Aorta (tissue), 5 donors: ENCODE measurements at places on chromosomes 6 and 20. TPM values are rescaled to one million over a fixed set of nuclear protein-coding genes. Genes with fewer than 3 reads are reported as not detected.

DNA sequence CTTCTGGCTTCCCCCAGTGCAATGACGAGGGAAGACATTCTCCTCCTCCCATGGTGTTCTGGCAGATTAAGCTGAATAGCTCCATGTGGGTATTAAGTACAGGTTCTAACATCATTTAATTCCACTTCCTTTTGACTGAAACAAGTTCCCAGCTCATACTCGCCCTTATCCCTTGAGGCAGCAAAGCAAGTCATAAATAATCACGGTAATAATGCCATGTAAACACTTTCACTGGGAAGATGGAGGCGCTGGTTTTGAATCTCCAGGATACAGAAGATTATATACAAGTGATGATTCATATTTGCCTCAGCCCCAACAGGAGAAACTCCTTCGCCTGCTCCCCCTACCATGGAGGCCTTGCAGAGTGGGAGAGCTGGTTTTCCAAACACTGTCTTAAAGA lies 141.3 kb downstream of the PXDC1 start:
- H3K27me3 ChIP-seq = no peaks in the 10 kb centered on the region
- H3K36me3 ChIP-seq = no peaks in the 10 kb centered on the region
- H3K27ac ChIP-seq = no peak overlapping the region
- no peak overlapping the region for H3K4me3 ChIP-seq
- no peaks in the 10 kb centered on the region for H3K4me1 ChIP-seq

GRCh38 chr6:160832422-160832821 lies 130.4 kb downstream of the PLG start:
- H3K4me3 ChIP-seq = no peak overlapping the region
- no peak for DNase-seq
- no peak overlapping the region for H3K27ac ChIP-seq
- no peaks in the 10 kb centered on the region for H3K27me3 ChIP-seq
- H3K4me1 ChIP-seq = no peaks in the 10 kb centered on the region

GRCh38 chr6:132751306-132751705 lies 6.4 kb downstream of the VNN2 start:
- no peak overlapping the region for H3K4me3 ChIP-seq
- no peaks in the 10 kb centered on the region for H3K36me3 ChIP-seq
- no peaks in the 10 kb centered on the region for H3K4me1 ChIP-seq
- H3K27me3 ChIP-seq = no peaks in the 10 kb centered on the region
- H3K27ac ChIP-seq = no peak overlapping the region
- no peak for DNase-seq

DNA sequence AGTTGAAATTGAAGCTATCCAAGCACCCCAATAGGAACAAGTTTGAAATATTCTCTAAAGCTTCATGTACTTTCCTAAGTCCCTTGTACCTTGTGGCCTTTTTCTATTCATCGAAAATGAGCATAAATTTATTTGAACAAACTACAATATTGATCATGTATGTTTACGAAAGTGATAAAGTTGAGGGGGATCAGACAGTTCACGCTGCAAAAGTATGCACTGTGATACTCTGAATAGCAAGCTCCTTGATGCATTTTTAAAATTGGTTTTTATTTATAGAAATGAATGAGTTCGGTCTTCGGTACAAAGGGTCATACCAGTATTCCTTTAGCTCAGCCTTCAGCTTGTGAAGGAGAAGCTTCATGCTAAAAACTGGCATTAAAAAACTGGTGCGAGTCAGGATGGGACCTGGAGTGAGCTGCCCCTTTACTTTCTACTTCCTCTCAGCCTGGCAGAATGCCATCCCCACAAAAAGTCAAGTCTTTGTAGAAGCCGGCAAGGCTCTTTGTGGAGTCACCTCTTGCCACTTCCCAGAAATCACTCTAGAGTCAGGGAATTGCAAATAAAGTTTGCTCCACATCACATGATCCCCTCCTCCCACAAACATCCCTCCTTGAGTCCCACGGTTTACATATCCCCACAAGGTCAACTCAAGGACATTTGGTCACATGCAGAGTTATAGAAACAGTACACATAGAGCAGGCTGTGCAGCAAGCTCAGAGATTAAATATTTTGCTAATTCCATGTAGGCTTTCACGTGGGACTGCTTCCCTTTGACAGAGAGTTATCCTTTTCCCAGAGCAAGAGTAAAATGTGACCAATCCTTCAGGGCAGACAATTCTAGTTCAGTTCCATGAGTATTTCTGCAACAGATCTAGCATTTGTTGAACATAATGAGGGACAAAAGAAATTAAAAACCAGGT lies 34.6 kb upstream of the ADGRF1 start:
- DNase-seq = no peak
- H3K27ac ChIP-seq = no peak overlapping the region

GRCh38 chr6:81969814-81970213 lies 217.3 kb upstream of the TENT5A start:
- H3K4me1 ChIP-seq = no peaks in the 10 kb centered on the region
- no peak overlapping the region for H3K27ac ChIP-seq

DNA sequence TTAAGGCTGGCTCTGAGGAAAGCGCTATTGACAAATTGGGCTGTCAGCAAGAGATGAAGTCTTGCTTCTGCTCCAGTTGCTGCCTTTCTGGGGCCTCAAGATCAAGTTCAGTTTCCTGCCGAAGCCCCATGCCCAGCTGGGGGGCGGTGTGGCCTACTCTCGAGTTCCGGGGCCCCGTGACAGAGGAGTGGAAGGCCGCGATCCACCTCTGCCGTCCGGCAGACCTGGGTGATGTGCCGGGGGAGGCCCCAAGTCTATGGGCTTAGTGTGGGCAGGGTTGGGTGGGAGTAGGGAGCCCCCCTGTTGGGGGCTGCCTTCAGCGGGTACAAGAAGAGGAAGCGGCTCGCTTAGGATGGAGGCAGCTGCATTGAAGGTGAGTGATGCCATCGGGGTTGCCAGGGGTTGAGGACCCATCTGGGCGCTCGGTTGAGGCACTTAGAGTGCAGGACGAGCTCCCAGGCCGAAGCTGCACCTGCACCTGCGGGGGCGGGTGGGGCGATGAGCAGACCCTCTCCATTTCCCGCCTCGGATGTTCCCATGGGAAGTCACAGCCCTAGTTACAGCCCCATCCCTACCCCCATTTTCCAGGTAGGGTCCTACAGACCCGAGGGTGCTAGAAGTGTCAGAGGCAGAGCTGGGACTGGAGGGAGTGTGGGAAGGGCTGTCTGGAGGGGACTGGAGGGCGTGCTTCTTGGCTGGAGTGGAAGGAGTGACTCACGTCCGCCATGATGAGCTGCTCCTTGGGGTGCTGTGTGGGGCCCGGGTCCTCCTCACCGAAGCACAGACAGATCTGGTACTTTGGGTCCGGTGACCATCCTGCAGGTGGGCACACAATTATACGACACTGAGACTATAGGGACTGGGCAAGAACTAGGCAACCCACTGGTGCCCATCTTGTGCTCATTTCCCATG lies 2.9 kb upstream of the FOXS1 start:
- no peak overlapping the region for H3K4me3 ChIP-seq

DNA sequence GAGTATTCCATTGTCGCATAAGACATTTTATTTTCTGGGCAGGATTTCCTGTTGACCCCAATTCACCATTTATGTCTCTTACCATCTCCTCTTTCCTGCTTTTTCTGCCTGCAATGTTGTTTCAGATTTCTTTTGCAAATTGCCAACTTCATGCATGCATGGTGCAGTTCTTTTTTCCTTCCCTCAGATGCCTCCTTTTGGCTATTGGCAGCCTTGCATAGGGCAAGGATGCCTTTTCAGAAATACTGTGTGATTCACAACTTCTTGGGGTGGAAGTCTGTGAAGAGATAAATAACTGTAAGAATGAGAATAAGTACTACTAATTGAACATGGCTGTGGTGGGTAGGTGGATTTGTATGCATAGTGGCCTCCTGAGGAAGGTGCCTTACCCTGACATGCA lies 116.7 kb downstream of the SOX4 start:
- H3K4me3 ChIP-seq = no peak overlapping the region
- H3K27me3 ChIP-seq = no peaks in the 10 kb centered on the region
- no peaks in the 10 kb centered on the region for H3K36me3 ChIP-seq
- no peaks in the 10 kb centered on the region for H3K4me1 ChIP-seq
- H3K27ac ChIP-seq = no peak overlapping the region

DNA sequence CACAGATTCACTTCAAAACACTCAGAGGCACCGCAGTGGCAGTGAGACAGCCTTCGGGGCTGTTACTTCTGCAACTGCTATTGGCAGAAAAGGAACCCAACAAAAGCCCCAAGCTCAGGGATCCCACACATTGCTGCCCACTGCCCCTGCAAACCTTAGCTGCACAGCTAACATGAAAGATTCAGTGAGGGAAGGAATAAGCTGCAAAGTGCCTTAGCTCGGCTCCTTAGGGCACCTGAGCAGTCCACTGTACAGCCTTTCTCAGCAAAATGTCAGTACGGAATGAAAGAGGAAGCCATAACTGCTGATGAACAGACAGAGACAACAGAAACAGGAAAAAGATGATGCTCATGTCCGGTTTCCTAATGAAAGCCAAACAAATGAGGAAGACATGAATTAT lies 179.7 kb upstream of the SHLD1 start:
- DNase-seq = no peak
- no peaks in the 10 kb centered on the region for H3K27me3 ChIP-seq
- peaks cover 5% of the 10 kb centered on the region for H3K36me3 ChIP-seq
- no peaks in the 10 kb centered on the region for H3K4me1 ChIP-seq

DNA sequence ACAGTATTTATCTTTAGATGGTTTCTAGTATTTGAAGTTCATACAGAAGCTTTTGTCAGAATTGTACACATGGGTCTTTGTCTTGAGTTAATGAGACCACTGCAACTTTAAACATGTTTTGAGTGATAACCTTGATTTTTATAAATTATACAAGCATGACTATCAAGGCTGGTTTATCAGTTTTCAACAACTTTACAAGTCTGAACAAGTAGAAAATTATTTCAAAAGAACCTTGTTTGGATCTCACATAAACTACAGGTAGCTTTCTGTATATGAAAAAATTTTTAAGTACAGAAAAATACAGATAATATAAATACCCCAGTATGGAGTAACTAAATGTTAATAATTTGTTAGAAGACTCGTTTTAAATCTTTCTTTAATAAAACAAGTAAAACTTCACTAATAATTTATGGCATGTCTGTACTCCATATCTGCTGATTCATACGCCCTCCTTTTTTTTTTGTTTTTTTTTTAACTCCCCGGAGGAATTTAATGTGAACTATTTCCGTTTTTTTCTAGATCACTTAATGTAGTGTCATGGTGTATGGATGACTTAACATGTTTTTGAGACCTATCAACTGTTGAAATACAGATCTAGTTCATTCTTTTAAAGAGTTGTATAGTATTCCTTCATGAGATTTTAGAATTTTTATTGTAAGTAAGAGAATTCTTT lies 18.3 kb downstream of the VAPB start:
- H3K27me3 ChIP-seq = no peaks in the 10 kb centered on the region
- no peak overlapping the region for H3K27ac ChIP-seq
- no peak for DNase-seq
- H3K36me3 ChIP-seq = no peaks in the 10 kb centered on the region

GRCh38 chr6:165426892-165427291 lies 117.5 kb upstream of the C6orf118 start:
- no peaks in the 10 kb centered on the region for H3K27me3 ChIP-seq
- no peaks in the 10 kb centered on the region for H3K36me3 ChIP-seq
- DNase-seq = no peak
- H3K4me1 ChIP-seq = no peaks in the 10 kb centered on the region

- H3K27me3 ChIP-seq = no peaks in the 10 kb centered on the region
- no peaks in the 10 kb centered on the region for H3K4me1 ChIP-seq
- H3K4me3 ChIP-seq = no peak overlapping the region
- no peak overlapping the region for H3K27ac ChIP-seq
Observed at GRCh38 chr20:40776466-40777457, 87.7 kb upstream of the MAFB start.

- DNase-seq = no peak
- no peaks in the 10 kb centered on the region for H3K27me3 ChIP-seq
- H3K4me1 ChIP-seq = no peaks in the 10 kb centered on the region
- H3K4me3 ChIP-seq = no peak overlapping the region
- H3K36me3 ChIP-seq = no peaks in the 10 kb centered on the region
Observed at GRCh38 chr20:3092611-3093379, 8.3 kb upstream of the AVP start.

DNA sequence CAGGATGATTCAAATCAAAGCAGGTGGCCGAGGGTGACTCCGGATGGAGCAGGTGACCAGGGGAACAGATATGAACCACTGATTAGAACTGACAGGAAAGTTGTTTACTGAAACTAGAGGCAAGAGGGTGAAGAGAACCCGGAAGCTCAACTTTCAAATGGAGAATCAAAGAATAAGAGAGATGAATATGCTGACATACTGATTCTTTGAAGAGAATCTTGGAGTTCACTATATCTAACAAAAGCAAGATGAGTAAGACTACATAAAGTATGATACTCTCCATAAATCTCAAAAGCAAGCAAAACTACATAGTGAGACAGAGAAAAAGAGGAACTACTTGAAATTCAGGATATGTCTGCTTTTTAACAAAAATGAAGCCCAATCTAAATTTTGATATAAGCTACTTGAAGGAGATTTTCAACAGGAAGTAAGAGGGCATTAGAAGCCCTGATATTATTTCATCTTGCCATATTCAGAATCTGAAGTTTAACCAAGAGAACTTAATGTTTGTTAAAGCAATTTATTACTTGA lies 4.0 kb upstream of the UBD start:
- no peak overlapping the region for H3K27ac ChIP-seq
- no peaks in the 10 kb centered on the region for H3K36me3 ChIP-seq
- no peak for DNase-seq
- H3K27me3 ChIP-seq = no peaks in the 10 kb centered on the region
- no peak overlapping the region for H3K4me3 ChIP-seq

DNA sequence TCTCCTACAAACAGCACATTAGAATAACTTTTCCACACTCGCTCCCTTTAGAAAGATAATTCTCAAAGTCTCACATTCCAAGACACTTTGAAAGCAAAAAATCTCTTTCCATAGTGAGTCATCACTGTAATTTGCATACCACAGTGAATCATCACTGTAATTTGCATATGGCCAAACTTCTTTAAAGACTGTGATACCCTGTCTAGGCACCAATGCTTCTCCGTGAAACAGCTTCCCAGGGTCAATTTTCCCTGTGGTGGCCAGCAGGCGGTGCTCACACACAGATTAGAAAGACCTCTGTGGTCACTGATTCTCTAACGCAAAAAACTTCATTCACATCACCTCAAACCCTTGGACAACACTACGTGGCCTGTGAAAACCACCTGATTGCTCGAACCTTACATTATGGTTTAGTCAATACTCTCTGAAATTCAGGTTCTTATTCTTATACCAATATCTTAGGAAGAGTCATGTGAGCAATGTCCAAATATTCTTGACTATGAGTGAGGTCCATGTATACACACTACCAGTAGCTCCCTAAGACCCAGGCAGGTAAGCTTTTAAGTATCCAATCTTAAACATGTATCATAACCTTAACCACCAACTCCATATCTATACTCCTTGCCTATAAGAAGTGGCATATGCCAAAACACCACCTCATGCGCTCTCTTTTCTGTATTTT lies 78.5 kb upstream of the PHACTR1 start:
- DNase-seq = peak; percentile 56
- no peaks in the 10 kb centered on the region for H3K36me3 ChIP-seq
- H3K4me3 ChIP-seq = no peak overlapping the region
- H3K27ac ChIP-seq = no peak overlapping the region
- H3K27me3 ChIP-seq = no peaks in the 10 kb centered on the region

- H3K27me3 ChIP-seq = no peaks in the 10 kb centered on the region
- no peaks in the 10 kb centered on the region for H3K4me1 ChIP-seq
- H3K36me3 ChIP-seq = no peaks in the 10 kb centered on the region
Observed at GRCh38 chr6:159151266-159151855, 17.8 kb upstream of the FNDC1 start.

ADAT2 gene
- 5.4 TPM for total RNA-seq

RSPH4A gene
- total RNA-seq = 0.48 TPM

SMLR1 gene
- not detected for total RNA-seq

SYNJ2 gene
- total RNA-seq = 38.7 TPM

PPIL6 gene
- total RNA-seq = 1.5 TPM

MYLIP gene
- 35.1 TPM for total RNA-seq

FAM184A gene
- total RNA-seq = 4.8 TPM
